Stimulated activated CD8-positive, alpha-beta memory T cell treated with anti-CD3 and anti-CD28 coated beads, Interleukin-15, amount 100 ng/mL, for 4 hours (primary cell): ENCODE measurements at places on chromosomes 4 and X.

DNA sequence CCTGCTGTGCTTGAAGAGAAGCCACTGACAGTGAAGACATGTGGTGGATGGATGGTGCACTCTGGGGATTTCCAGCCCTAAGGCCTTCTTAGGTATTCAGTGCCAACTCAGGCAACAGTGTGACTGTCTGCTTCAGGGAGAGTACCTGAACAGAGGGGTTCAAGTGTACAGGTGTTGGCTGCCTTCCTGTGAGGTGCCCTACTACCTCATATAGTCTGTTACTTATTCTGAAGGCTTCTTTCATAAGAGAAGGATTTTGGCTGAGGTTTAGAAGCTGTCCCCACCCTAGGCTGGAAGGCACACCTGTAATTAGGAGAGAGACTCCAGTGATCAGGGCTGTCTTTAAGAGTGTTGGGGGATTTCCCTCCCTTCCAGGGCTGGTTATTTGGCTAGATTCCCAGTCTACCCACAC is 1.8 kb downstream of the FTHL17 start:
- no peak for DNase-seq

- no peak for DNase-seq
These were observed 28.6 kb downstream of the OR13H1 start for GRCh38 chrX:131572372-131573014.

GRCh38 chrX:87045352-87045751 is 472.2 kb upstream of the KLHL4 start:
- DNase-seq, result no peak

DNA sequence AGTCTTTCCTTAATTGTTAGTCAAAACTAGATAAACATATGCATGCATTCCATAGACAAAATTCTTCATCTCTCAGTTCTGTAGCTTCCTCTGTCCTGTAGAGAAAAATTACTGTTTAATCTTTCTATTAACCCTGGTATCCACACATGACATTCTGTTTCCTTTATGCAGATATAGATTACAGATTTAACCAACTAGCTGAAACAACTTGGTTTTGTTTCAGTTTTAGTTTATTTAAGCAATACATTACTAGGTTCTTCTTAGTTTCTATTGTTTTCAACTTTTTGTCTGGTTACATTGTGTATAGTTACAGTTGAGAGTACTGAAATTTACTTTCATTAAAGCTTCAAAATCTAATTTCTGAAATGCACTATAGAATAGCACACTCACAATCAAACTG is 933.9 kb upstream of the EPHA5 start:
- DNase-seq, result no peak

DNA sequence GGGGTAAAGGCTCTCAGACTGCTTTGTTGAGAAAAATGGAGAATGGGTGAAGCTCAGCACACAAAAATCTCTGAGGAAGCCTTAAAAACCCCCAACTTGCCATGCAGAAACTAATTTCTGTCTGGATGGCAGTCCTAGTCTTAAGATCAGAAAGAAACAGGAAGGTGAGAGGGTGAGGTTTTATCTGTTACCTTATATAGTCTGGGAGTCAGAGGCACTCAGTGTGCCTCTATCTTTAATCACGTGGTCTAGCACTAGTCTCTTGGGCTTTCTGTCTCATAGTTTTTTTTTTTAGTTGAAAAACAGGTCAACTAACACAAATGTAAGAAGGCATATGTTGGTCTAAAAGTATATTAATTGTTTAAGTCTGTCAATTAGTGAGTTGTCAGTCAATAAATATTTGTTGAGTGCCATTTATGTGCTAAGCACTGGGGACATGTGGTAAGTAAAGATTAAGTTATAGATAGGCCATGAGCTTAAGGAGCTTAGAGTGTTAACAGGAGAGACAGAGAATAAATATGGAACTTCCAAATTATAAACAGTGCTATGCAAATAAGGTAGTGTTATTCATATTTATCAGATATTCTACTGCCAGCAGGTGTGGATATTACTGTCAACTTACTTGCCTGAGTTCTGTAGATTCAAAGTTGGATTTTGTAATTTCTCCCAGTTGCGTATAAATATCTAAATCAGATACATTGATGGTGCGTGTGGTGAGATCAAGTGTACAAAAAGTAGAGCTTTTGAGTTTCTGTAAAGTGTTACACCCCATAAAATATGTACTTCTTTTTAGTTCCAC is 7.0 kb downstream of the CYBB start:
- DNase-seq, result no peak

GRCh38 chr4:178165251-178165950 is 723.2 kb upstream of the AGA start:
- no peak for DNase-seq

GRCh38 chr4:167785523-167785922 is 306.8 kb upstream of the ANXA10 start:
- no peak for DNase-seq

GRCh38 chrX:72604112-72604511 is 31.5 kb upstream of the HDAC8 start:
- no peak for DNase-seq

GRCh38 chr4:1749370-1749769 is 28.0 kb downstream of the TACC3 start:
- no peak for DNase-seq

- DNase-seq, result no peak
These were observed 294.3 kb downstream of the GUCY2F start for GRCh38 chrX:109187473-109188168.

GRCh38 chr4:182367153-182367552 is 124.0 kb downstream of the TENM3 start:
- DNase-seq, result no peak

- DNase-seq, result no peak
These were observed 93.6 kb downstream of the DTHD1 start for GRCh38 chr4:36374836-36375511.

DNA sequence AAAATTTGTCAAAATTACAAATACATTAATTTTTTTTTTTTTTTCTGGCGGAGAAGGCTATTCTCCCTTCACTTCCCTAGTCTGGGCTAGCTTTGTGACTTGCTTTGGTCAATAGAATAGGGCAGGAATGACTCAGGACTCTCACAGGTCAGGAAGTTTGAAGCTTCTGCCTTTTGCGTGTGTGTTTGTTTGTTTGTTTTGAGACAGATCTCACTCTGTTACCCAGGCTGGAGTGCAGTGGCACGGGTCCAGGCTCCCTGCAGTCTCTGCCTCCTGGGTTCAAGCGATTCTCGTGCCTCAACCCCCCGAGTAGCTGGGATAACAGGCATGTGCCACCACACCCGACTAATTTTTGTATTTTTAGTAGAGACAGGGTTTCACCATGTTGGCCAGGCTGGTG is 55.9 kb upstream of the USP9X start:
- DNase-seq, result no peak

DNA sequence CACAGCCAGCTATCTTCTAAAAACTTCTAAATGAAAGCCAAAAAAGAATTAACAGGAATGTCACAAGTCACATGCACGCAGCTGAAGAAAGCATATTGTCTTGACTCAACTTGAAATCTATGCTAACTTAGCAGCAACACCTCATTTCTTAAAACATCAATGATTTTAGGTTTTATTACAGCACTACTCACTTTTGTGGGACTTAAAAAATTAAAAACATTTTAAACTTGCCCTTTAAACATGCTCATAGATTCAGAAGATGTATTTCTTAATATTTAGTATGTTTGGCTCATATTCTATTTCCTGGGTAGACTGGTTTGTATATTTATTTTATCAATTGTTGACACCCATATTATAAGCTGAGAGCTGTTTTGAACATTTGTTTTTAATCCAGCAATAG is 279.4 kb downstream of the NKX6-1 start:
- DNase-seq, result no peak

DNA sequence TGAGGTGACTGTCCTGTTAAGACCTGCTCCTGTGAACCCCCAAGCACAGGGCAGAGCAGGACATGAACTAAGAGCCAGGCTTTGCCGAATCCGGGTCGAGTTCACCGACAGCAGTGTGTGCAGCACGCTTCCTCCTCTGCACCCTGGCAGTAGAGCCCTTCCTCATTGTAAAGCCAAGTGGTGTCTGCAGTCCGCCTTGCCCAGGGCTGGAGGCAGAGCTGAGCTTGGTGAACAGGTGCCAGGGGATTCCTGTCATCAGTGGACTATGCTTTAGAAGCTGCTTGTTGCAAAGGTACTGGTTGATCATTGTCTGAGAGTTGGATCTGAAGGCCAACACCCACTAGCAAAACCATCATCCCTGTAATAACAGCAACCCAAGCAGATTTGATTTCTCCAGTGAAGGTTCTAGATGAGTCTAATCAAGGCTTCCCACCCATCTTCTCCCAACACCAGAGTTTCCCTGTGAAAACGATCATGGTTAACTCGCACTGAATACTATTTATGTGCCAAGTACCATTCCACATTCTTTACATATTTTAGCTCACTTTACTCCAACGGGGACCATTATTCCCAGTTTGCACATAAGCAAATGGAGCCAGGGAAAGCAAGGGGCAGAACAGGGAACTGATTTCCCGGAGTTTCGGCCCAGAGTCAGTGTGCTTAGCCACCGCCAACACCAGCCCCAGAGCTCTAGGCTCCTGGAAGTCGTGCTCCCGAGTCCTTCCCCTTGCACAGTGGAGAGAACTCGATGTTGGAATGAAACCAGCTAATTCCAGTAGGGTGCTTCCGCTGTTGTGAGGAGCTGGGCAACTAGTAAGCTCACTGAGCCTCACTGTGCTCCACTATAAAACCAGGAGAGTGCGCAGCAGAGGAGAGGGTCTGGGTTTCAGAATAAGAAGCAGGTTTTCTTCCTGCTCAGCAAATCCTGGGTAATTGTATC is 1.4 kb upstream of the SLC34A2 start:
- DNase-seq, result no peak

- no peak for DNase-seq
These were observed 26.6 kb downstream of the VSIG4 start for GRCh38 chrX:66013194-66013816.

DNA sequence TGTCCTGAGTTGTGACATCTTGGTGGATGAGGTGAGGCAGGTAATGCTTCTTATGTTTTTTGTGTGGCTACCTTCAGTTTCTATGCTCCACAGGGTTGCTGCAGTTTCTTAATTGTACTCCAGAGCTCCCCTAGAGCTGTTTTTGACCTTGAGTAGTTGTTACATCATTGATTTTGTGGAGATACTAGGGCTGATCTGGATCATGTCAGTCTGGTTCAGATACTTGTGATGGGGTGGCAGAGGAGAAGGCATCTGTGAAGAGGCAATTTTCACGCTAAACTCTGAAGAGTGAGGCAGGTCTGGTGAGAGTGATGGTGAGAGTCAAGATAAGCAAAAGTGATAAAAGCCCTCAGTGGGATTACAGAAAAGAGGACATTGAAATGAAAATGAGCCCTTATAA is 1180.2 kb downstream of the RAPGEF2 start:
- no peak for DNase-seq

GRCh38 chr4:159227984-159228383 is 125.1 kb downstream of the RAPGEF2 start:
- no peak for DNase-seq

- DNase-seq, result no peak
These were observed 76.0 kb upstream of the DHRSX start for GRCh38 chrX:2576793-2577192.

DNA sequence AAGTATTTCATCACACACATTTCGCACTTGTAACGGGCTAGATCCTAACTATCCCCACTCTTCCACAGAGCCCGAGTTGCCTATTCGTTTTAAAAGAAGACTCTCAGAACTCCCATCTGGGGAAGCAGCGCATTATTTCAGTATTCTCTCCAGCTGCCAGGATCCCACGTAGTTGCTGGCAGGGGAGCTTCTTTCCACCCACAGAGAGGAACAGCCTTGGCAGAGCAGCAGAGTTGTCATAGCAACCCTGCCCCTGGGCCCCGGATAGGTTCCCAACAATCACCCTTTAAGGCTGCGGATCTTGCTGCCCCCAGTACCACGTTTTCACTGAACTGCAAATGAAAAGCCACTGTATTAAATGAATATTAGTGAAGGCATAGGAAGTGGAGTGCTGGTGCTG is 106.7 kb downstream of the GPM6A start:
- DNase-seq, result no peak

- DNase-seq, result no peak
These were observed 129.0 kb downstream of the VSIG4 start for GRCh38 chrX:65910899-65911298.

- DNase-seq, result no peak
These were observed 4.9 kb upstream of the NAF1 start for GRCh38 chr4:163171590-163171989.

DNA sequence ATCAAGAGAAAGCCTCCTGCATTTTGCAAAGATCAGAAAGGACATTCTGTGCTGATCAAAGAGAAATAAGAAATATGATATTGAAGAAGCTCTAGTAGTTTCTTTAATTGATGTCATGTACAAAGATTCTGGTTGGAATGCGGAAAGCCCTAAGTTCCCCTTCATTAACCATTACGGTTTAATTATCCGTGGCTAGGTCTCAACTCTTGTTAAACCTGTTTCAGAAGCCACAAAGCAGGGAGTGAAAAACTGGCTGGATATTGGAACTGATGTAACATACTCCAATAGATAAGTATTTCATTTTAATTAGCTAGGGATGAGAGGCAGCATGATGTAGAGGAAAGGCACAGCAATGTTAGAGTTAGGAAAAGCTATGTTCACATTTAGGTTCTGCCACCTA is 55.7 kb downstream of the SPANXN3 start:
- DNase-seq, result no peak

GRCh38 chr4:150106886-150107285 is 28.6 kb downstream of the DCLK2 start:
- no peak for DNase-seq

- DNase-seq, result no peak
These were observed 38.6 kb downstream of the FHDC1 start for GRCh38 chr4:152974468-152975379.

DNA sequence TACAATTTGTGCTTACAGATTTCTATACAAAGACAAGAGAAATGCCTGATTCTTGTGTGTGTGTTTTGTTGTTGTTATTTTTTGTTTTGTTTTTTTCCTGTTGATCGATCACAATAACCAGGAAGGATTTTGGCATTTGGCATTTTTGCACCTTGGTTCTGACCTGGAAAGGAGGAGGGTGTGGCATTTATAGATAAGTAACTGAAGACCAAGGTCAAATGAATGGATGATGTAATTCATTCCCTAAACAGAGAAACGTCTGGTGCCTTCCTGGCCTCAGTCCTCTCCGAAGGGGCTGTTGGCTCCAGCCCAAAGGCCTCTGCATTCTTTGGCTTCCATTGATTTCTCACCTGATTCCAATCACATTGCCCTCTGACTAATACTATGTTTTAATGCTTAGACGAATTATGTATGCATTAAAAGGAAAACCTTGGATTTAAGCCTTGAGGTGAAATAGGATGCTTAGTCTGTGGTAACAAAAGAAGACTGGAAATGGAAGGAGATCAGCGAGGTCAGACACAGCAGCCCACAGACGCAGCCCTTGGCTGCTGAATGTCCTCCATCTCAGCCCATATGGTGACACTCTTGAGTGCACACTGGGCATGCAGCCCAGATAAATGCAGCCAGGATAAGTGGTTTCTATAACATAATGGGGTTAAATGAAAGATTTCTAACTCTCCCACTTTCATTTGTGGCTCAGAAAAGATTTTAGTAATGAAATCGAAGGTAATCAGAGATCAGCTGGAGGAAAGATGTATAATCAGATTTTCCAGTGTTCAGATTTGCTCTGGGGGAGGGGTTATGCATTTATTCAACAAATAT is 60.5 kb upstream of the TRIM2 start:
- DNase-seq, result no peak
